ENCODE measurements at places on chromosomes 12 and 14. TPM values are rescaled to one million over a fixed set of nuclear protein-coding genes. Genes with fewer than 3 reads are reported as not detected.

- no peak for DNase-seq
Measured at GRCh38 chr14:61940666-61941420, 178.6 kb downstream of the SNAPC1 start.

- DNase-seq, result peak; percentile 84
Measured at GRCh38 chr12:22283006-22283506, 51.5 kb downstream of the ST8SIA1 start.

DNA sequence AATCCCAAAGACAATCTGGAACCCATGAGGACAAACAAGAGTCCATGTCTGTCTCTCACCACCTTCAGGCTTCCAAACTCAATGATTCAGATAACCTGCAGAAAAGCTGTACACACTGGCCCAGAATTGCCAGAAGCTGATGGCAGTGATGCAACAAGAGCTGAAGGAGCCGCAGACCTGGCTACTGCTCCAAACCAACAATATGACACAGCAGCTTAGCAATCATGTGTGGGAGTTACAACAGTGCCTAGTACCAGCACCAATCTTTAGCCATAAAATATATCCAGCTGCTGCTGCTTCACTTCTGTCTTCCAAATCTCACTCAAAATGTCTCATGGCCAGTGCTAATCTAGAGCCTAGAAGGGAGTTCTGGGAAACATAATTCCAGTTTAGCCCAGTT is 22.0 kb downstream of the RPS6KA5 start:
- peak; percentile 93 for DNase-seq

GRCh38 chr12:108338915-108339657 is at the start of gene CMKLR1:
Gene CMKLR1 (minus strand): TSS chr12:108339311. CDS start chr12:108293591, 45,720 bp downstream.
- peak; percentile 54 for DNase-seq

- DNase-seq, result no peak
Measured at GRCh38 chr12:112117685-112118084, 7.7 kb upstream of the TRAFD1 start.

DNA sequence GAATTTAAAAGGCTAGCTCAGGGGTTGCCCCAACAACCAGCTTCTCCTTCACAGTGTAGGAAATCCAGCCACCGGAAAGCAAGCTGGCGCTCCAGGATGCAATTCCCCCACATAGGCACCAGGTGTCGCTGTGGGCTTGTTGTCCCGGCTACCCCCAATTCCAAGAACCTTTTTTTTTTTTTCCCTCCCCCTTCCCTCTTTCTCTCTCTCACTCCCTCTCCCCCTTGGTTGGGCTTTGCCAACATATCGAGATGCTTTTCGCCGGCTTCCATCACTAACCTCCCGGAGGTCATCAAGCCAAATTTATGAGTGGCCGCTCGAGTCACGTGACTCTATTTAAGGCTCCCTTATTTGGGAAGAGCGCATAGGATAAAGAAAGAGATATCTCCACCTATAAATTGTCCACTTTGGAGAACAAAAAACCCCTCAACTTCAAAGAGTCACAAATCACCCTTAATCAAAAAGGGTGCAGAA is at the start of gene HOXC5:
HOXC5 (plus strand) TSS at position 424 of the 474 bp plus-strand sequence. CDS start 73 bp downstream, outside the sequence.
- peak; percentile 81 for DNase-seq

- DNase-seq, result peak; percentile 82
Measured at GRCh38 chr12:48977290-48978281, 536 bp upstream of the WNT1 start.

- DNase-seq, result no peak
Measured at GRCh38 chr12:11853126-11853525, 203.7 kb downstream of the ETV6 start.

- no peak for DNase-seq
Measured at GRCh38 chr12:27555361-27555760, 31.4 kb downstream of the PPFIBP1 start.

GRCh38 chr14:73739899-73740617 is 25.9 kb upstream of the PNMA1 start:
- no peak for DNase-seq

DNA sequence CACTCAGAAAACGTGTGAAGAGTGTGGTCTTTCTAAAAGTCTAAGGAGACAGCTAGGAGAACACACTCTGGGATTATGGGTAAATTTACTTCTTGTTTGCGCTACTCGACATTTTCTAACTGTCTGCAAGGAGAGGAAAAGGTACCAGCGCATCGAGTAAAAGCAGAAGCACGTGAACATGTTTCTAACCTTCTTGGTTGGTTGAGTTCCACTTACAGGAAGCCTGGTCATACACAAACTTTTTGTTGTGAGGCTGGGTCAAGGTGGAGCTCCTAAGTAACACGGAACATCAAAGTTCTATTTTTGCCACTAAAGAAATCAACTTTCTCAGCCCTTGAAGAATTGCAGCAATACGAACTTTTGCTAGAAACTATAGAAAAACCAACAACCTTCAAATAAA is 20.0 kb downstream of the ANKLE2 start:
- DNase-seq, result no peak

KCNH3 gene
- not detected for total RNA-seq

LHX5 gene
- not detected for total RNA-seq

P2RX2 gene
- not detected for total RNA-seq

PNMA1 gene
- total RNA-seq, result 18.2 TPM
